ENCODE measurements at places on chromosomes 3 and 15.

GRCh38 chr15:84781495-84781894, 33.1 kb downstream of the ZNF592 start:
- DNase-seq, result no peak

- no peak for DNase-seq
Observed at GRCh38 chr3:55721716-55722484, 234.8 kb upstream of the WNT5A start.

DNA sequence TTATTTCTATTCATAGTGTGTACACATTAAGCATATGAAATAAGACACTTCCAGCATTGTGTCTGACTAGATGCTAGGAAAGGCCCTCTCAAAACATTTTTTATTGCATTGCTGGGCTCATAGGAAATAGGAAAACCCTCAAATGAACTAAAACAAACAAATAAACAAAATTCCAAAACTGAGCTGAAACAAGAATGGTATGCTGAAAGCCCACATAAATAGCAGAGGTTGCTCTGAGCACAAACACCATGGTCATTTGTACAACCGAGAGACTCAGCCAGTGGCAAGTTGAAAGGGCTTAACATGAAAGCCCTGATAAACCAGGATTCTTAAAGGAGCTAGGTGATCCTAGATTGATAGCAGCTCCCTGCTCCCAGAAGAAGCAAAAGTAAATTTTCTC, 310.0 kb upstream of the WNT5A start:
- DNase-seq, result no peak

- DNase-seq, result no peak
Observed at GRCh38 chr3:44334326-44334725, 4.2 kb upstream of the TCAIM start.

- no peak for DNase-seq
Observed at GRCh38 chr3:145849115-145849514, 311.9 kb downstream of the PLOD2 start.

GRCh38 chr15:76169911-76170800, 110.4 kb downstream of the TMEM266 start:
- DNase-seq, result no peak

GRCh38 chr15:63243776-63244175, 33.6 kb upstream of the APH1B start:
- no peak for DNase-seq

- no peak for DNase-seq
Observed at GRCh38 chr3:139548801-139549200, 9.3 kb upstream of the RBP1 start.

DNA sequence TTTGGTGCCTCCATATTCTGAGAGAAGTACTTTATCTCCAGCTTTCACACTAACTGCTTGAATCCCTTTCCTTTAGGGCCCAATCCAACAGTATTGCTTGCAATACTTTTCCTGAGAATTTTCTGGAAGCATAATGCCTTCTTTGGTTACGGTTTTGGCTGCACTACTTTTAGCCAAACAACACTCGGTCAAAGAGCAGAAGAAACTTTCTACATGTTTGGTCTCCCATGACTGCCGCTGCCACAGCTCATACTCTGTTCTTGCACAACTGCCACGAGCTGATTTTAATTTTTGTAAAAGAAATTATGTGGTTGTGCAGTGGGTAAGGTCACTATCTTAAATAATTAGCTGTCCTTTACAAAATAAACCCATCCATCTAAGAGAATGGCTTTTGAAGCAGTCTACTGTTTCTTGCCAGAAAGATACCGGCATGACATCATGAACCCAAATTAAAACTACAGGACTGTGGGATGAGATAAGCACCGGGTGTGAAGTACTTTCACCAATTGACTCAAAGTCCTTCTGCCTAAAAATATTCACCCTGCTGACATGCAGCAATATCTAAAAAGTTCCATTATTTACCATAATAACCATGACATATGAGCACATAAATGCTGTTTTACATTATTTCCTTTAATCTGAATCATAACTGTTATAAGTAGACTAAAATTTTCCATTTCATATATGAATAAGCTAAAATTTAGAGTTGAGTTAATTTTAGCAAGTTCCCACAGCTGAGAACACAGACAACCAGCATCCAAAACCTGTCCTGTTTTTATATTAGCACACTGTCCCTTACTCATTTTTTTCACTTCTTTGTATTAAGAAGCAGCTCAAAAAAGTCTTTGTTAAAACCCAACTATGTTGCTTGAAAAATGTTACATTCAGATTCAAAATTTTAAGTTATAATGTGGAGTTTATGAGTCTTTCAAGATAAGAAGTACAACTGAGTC, 1154.3 kb downstream of the EPHA3 start:
- DNase-seq, result no peak

Measured in AG09319 (cell line).